ENCODE measurements at places on chromosomes 4 and X. TPM values are rescaled to one million over a fixed set of nuclear protein-coding genes. Genes with fewer than 3 reads are reported as not detected.

DNA sequence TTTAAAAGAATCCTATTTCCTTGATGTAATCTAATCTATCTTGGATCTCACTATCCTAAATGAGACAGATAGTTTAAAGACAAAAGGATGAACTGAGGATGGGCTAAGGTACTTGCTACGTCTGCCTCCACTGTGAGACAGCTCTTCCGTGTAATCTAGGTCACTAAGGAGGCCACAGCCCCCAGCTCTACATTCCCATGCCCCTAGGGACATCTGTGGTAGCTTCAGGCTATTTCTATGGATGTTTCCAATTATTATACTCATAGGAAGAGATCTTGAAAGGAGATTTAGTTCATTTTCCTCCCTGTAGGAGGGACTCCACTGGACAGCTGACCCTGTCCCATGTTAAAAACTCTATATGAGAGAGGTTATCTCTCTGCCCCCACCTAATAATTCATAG lies 140.8 kb upstream of the TRPC5 start:
- DNase-seq, result no peak

Gene PPP1R2C
- total RNA-seq, result not detected

- DNase-seq, result no peak
Observed at GRCh38 chr4:867526-868250, 41.8 kb upstream of the CPLX1 start.

DNA sequence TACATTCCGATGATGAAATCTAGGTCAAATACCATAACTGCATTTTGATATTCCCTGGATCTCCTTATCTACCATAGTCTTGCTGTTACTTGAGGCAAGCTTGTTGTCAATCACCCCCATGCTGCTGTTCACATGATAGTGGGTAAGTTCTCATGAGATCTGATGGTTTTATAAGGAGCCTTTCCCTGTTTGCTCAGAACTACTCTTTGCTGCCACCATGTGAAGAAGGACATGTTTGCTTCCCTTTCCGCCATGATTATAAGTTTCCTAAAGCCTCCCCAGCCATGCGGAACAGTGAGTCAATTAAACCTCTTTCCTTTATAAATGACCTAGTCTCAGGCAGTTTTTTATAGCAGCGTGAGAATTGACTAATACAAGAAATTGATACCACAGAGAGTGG lies 432.0 kb downstream of the GLUD2 start:
- no peak for DNase-seq

DNA sequence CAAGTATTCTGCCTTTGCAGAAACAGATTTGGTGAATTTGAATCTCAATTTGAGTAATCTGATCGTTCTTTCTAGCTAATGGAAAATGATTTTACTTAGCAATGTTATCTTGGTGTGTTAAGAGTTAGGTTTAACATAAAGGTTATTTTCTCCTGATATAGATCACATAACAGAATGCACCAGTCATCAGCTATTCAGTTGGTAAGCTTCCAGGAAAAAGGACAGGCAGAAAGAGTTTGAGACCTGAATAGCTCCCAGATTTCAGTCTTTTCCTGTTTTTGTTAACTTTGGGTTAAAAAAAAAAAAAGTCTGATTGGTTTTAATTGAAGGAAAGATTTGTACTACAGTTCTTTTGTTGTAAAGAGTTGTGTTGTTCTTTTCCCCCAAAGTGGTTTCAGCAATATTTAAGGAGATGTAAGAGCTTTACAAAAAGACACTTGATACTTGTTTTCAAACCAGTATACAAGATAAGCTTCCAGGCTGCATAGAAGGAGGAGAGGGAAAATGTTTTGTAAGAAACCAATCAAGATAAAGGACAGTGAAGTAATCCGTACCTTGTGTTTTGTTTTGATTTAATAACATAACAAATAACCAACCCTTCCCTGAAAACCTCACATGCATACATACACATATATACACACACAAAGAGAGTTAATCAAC lies 15.3 kb downstream of the PLP1 start:
- no peak for DNase-seq

- DNase-seq, result no peak
Observed at GRCh38 chr4:137748616-137749015, 216.3 kb upstream of the PCDH18 start.

DNA sequence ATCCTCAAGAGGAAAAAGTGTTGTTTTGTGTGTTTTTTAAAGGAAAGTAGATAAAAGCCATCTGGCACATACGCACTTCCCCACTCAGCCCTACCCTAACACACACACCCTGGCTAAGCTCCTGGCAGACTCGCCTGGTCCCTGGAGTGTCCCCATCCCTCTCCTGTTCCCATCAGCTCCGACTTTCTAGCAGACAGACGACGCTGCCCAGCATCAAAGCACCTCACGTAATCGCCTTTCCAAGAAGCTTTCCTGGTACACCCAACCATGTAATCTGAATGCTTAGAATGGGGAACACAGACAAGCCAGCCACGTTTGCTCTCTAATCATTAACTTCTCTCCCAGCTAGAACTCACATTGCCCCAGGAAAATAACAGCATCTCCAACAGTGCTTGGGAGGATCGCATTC lies 116.2 kb downstream of the AFAP1 start:
- no peak for DNase-seq

DNA sequence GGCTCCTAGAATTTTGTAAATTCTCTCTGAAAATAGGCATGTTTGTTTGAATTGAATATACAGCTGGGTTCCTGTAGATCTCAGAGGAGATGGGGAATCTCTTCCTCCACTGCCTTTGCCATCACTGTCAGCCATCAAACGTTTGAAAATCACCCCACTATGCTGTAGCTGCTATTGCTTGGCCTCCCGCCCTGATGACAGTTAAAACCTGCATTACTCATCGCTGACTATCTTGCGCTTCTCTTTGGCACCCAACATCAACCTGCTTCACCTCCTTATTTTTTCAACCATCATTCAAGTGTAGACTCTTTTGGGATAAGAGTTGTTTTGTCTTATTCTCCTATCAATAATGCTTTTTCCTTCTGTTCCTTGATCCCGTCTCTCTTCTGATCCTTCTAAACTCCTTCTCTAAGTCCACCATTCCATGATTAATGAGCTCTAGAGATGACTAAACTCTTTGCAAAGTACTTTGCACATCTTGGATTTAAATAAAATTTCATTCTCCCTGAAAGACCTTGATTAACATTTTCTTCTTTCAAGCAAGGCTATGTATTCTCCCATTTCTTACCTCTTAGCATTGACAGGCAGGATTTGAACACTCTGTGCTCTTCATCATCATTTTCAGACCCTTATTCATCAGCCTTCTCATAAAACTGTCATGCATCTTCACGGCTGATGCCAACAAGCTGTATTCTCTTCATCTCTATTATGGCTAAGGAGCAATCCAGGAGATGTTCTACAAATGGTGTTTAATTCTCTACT lies 133.0 kb downstream of the SNCA start:
- DNase-seq, result no peak

DNA sequence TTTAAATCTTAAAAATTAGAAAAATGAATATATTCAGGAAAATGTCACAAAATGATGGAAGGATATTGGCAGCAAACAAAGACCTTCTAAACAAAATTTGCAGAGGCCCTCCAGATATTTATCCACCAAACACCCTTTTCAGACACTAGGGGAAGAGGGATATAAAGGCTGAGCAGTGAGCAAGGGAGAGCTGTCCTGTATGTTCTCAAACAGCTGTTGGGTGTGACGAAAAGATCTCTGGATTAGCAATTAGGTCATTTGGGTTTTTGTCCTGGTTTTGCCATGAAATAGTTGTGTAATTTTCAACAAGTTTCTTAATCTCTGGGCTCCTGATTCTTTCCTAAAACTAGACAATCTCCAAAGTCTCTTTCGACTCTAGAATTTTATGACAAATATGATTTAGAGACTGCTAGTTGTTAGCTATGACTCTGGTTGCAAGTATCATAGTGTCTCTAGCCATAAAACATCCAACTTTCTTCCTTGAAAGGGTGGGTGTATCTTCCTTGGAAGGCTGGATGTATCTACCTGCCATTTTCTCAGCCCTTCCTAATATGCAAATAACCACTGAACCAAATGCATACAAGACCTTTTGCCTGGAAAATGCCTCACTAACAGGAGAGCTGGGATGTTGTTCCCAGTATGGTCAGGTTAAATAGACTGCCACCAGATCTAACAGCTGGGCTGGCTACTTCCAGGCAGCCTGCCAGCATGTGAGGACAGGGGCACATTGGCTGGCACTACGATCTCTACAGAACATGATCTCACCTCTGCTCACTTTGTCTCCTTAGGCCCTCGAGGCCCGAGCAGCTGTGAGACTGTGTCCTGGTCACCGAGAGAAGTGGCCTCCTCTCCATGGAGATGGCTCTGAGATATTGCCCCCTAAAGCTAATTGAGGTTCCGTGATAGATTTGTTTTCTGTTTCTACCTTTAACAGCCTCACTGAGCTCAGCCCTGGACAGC lies 225.5 kb upstream of the JADE1 start:
- DNase-seq, result no peak

GRCh38 chr4:65437102-65437501 lies 233.2 kb downstream of the EPHA5 start:
- DNase-seq, result no peak

DNA sequence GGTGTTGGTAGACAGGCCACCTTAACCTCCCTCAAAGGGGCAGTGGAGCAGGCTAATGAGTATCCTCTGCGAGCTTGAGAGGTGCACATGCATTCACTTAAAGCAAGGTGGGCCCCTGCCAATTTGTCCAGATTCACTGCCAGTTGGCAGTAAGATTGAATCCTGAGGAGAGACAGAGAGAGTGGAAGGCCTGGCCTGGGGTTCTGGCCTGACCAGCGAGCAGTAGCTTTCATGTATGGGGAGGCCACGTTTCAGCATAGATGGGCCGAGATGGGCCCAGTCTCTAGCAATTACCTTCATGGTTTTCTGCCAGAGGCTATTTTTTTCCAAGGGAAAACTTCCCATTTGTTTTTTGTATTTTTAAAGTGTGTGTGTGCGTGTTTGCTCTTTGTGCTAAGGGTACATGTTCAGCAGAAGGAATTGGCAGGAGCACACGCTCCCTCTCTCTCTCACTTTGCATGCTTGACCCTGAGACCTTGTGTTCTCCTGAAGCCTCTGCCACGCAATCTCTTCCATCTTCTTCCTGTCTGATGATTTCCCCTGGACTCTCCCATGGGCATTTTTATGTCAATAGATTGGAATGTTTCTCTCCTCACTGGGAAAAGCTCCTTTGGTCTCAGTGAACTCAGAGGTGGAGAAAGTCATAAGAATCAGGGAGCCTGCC lies 215.8 kb upstream of the SFRP2 start:
- DNase-seq, result no peak

- DNase-seq, result no peak
Observed at GRCh38 chr4:1298461-1298860, 8.8 kb downstream of the MAEA start.

- no peak for DNase-seq
Observed at GRCh38 chr4:5524446-5525299, 183.7 kb downstream of the EVC2 start.

DNA sequence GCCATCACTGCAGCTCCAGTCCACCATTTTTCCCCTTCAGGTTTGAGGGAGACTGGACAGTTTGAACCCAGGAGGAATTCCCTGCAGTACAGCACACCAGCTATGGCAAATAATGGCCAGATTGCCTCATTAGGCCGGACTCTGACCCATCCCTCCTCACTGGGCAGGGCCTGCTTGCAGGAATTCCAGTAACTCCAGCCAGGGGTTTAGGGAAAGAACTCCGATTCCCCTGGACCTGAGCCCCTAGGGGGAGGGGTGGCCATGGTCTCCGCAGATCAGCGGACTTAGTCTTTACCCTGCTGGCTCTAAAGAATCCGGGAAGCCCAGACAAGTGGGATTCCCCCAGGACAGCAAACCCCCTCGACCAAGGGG lies 342.8 kb downstream of the DMD start:
- DNase-seq, result no peak

Gene IL2RG
- 342 TPM for total RNA-seq

Gene GRIPAP1
- total RNA-seq, result 57.8 TPM

- DNase-seq, result no peak
Observed at GRCh38 chrX:132948648-132949260, 9.7 kb downstream of the HS6ST2 start.

DNA sequence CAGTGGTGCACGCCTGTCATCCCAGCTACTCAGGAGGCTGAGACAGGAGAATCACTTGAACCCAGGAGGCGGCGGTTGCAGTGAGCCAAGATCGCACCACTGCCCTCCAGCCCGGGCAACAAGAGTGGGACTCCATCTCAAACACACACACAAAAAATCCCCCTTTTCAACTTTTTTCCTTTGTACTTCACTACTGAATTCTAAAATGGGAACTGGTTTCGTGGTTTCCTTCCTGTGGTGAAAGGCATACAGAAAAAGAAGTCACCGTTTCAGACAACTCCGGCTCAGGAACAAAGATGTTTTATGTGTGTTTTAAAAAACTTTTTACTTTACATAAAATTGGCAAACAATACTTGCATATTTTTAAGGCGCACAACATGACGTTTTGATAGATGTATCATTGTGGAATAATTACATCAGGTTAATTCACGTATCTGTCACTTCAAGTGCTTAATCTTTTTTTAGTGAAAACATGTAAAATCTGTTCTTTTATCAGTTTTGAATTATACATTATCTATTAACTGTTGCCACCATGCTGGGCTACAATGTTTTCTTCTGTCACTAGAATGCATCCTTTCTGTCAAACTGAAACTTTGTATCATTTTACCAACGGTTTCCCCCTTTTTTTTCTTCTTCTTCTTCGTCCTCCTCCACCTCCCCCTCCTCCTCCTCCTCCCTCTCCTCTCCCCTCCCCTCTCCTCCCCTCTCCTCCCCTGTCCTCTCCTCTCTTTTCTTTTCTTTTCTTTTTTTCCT lies 186.0 kb downstream of the CRLF2 start:
- DNase-seq, result no peak

- DNase-seq, result no peak
Observed at GRCh38 chr4:6050551-6050950, 32.3 kb upstream of the C4orf50 start.

GRCh38 chr4:176767183-176767582 lies 25.5 kb downstream of the VEGFC start:
- no peak for DNase-seq

DNA sequence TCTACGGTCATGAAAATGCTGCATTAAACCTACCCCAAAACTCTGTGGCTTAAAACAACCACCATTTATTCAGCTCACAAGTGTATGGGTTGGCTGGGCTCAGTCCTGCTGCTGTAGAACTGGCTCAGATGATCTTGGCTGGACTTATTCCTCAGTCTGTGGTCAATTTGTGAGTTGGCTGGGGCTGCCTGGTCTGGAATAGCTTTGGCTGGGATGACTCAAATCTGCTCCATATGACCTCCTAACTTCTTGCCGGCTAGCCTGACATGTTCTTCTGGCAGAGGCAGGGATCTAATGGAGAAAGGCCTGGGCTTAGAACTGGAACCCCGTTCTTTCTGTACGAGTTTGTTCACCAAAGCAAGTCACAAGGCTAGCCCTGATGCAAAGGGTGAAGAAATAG lies 71.7 kb downstream of the CFAP299 start:
- no peak for DNase-seq

Gene ASB9
- total RNA-seq, result 0.14 TPM

Gene CXCR3
- 20.1 TPM for total RNA-seq

- DNase-seq, result no peak
Observed at GRCh38 chr4:27844376-27844775, 983.7 kb downstream of the STIM2 start.

Gene ADAM29
- total RNA-seq, result not detected

Gene F8A2
- total RNA-seq, result not detected

- DNase-seq, result peak; percentile 40
Observed at GRCh38 chrX:111095974-111096895, at the start of gene PAK3. Gene PAK3 (plus strand): TSS chrX:111096191. CDS start chrX:111123104, 26,913 bp downstream.

GRCh38 chr4:87399148-87399547 lies 8.2 kb upstream of the HSD17B11 start:
- DNase-seq, result no peak

Gene COL4A6
- not detected for total RNA-seq

Measured in activated CD4-positive, alpha-beta T cell treated with anti-CD3 and anti-CD28 coated beads for 36 hours (primary cell).